ENCODE measurements at places on chromosomes 7 and 10.

GRCh38 chr7:136528329-136528728, 340.1 kb upstream of the CHRM2 start:
- DNase-seq: peak; percentile 35

- DNase-seq: no peak
These were observed 85.2 kb downstream of the RNLS start for GRCh38 chr10:88497913-88498312.

GRCh38 chr7:134710854-134711624, 64.4 kb downstream of the BPGM start:
- no peak for DNase-seq

DNA sequence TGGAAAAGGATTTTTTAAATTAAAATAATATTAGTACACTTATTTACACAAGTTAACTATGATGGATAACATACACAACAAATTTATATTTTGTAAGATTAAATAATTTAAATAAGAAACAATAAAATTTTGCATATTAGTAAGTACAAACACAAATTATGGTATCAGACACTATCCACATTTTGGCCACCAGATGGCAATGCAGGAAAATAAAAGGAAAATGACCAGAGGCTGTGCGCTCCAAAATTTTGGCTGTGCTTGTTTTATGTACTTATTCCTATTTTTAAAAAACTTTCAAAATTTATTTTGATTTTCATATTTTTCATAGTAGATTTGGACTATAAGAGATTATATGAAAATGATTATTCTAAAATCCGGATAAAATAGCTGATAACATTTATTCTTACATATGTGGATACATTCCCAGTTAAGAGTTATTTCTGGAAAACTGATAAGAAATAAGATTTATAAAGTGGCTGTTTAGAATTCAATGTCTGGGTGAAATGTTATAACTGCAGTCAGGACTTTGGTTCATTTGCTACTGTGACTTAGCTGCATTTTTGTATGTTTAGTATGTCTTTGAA, 274.7 kb upstream of the HGF start:
- peak; percentile 73 for DNase-seq

DNA sequence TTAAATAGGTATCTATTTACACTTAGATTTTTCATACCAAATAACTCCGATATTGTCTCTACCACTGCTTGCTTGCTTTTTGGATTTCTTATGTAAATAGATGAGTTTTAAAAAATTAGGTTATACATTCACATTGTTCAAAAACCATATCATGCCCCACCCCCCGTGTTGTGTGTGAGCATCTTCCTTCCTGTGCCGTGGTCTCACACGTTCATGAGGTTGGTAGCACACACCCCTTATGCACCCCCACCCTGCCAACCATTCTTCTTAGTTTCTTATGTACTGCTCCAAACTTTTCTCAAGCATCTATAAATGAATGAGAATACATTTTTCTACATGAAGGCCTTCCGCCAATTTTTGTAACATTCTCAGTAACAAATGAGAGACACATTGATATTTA, 115.6 kb downstream of the FANK1 start:
- no peak for DNase-seq

GRCh38 chr10:43444323-43444722, 7.4 kb downstream of the ZNF487 start:
- no peak for DNase-seq

- no peak for DNase-seq
These were observed 163.3 kb upstream of the FEZF1 start for GRCh38 chr7:122467661-122468449.

DNA sequence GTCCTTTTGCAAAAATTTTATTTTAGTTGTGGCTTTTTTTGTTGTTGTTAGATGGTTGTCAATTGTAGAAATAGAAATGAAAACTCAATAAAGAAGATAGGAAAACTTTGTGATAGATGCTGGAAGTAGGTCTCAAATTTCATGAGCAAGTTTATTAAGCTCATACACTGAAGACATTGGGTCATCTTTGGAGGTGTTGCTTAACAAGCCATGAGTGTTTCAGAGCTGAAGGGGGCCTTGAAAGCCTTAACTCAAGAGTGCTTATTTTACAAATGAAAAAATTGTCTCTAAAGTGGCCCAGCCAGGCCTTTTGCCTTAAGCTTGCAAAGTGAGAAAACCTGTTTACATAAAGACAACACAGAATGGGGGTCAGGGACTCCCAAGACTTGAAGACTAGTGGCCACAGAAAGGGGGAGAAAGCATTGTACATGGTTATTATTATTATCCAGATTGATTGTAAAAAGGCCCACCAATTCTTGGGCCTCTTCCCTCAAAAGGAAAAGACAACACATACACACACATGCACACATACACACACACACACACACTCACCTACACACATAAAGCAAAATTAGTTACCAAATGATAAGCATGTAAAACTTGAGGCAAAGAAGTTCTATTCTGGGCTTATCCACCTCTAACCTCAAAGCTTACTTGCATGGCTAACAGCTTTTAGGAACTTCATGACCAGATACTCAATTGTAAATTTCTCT, 49.7 kb upstream of the GLCCI1 start:
- peak; percentile 40 for DNase-seq

GRCh38 chr7:131895541-131896164, 339.2 kb upstream of the PODXL start:
- peak; percentile 45 for DNase-seq

- DNase-seq: no peak
These were observed 32.4 kb upstream of the RNF32 start for GRCh38 chr7:156608173-156608478.

DNA sequence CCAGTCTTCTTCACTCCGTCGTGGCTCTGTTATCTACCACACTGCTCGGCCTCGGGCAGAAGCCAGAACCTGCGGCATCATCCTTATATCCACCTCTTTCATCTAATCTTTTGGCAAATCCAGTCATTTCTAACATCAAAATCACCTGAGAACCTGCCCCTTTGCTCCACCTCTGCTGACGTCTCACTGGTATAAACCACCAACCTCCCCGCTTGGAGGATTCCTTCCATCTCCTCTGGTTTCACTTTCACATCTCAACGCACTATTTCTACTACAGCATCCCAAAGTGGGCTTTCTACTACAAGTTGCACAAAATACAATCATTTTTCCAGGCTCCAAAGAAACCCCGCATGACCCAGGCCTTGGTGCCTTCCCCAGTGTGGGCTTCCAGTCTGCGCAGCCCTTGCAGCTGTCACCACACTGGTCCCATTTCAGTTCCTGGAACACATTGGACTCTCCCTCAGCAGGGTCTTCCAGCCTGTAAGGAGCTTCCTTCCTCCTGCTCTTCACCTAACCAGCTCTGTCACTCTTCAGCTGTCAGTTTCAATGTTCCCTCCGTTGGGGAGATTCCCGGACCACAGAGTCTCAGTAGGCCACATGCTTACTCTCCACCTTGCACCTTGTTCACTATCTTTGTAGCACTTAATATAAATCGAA, 85.0 kb downstream of the PRKCQ start:
- DNase-seq: no peak

GRCh38 chr7:106102387-106102966, 9.6 kb downstream of the SYPL1 start:
- peak; percentile 39 for DNase-seq

DNA sequence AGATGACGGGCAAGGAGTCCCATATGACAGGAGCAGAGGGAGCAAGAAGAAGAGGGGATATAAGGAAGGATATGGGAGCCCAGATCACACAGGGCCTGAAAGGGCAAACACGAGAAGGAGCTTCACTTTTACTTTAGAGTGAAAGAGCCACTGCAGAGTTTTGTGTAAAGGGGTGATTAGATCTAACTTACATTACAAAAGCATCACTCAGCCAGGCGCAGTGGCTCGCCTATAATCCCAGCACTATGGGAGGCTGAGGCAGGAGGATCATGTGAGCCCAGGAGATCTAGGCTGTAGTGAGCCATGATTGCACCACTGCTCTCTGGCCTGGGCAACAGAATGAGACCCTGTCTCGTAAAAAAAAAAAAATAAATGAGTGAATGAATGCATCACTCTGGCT, 91.1 kb downstream of the MPP7 start:
- DNase-seq: no peak

- DNase-seq: peak; percentile 73
These were observed 19.1 kb downstream of the ATOH7 start for GRCh38 chr10:68212721-68213352.

DNA sequence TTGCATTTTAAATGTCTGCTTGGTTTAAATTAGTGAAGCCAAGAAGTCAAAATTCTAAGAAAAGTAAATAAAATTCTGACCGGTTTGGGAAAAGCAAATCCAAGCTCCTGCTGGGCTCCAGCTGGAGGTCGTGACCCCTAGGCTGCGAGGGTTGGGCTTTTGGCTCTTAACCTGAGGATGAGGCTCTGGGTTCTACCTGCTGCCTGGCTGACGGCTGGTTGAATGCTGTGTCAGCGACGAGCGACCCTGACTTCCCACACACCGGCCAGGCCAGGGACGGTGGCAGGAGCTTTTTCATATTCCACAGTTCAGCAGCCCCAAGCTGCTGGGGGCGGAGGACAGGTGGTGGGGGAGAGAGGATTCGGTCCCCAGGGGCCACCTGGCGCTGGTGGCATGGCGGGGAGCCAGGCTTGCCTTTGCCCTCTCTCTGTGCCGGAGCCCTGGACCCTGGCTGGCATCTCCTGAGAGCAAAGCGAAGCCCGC, 843 bp upstream of the PLPP4 start:
- no peak for DNase-seq

DNA sequence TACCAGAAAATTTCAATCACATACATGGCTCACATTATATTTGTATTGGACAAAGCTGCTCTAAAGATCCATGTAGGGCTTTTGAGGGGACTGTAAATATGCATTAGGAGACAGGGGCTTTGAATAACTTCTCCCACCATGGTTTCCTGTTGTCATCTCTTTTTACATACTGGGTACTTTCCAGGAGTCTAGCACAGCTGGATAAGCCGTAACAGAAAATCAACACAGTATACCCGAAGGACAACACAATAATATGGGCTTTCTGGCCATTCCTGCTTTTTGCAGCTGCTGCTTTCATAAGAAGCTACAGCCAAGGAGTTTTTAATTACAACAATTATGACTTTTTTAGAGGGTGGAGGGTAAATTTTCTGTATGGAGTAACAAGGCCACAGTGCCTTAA, 63.4 kb upstream of the SRPK2 start:
- DNase-seq: peak; percentile 37

GRCh38 chr10:62903828-62904227, 87.7 kb upstream of the EGR2 start:
- DNase-seq: peak; percentile 6

GRCh38 chr7:44976040-44976745, 2.6 kb downstream of the MYO1G start:
- no peak for DNase-seq

- DNase-seq: peak; percentile 43
These were observed 3.8 kb upstream of the ADAMTS14 start for GRCh38 chr10:70668454-70668970.

DNA sequence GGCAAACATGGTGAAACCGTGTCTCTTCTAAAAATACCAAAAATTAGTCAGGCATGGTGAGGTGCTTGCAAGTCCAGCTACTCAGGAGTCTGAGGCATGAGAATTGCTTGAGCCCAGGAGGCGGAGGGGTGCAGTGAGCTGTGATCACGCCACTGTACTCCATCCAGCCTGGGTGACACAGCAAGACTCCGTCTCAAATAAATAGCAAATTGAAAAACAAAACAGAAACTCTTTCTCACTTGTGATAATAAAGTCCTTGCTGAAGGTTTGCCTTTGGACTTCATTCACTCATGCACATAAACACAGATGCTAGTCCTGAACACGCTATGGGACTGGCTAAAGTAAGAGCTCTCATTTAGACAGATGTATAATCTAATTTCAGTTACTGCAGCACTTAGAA, 37.6 kb downstream of the ANK3 start:
- DNase-seq: no peak

DNA sequence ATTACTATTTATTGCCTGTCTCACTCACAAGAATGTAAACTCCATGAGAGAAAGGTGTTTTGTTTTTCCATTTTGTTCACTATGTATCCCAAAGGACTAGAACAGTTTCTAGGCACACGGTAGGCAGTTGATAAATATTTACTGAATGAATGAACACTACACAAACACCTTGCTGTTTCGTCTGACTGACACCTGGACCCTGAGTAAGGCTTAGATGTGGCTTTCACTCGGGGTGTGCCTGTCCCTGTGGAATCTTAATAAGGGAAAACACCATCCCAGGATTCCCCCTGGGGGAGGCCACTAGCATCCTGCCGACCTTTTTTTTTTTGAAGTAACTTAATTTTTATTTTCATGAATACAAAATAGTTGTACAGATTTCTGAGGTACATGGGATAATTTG, 66.6 kb upstream of the STEAP1B start:
- no peak for DNase-seq

DNA sequence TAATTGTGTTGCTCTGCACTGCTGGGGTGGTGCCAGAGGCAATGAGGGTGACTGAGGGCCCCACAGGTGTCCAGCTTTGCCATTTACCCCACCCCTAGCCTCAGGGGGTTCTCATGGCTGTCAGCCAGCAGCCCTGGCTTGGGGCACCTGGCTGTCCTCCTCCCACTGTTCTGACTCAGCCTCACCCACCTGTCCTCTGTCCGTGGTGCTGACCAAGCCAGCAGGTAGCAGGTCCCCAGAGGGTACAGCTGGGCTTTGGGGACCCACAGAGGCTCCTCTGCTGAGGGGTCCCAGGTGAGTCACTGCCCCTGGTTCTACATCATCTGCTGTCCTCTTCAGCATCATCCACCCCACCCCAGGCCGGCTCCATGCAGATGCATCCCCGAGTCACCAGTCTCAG, 32.2 kb upstream of the ZNF716 start:
- no peak for DNase-seq

- no peak for DNase-seq
These were observed 31.6 kb downstream of the TLX1 start for GRCh38 chr10:101162677-101163076.

- DNase-seq: no peak
These were observed 137.8 kb downstream of the GATA3 start for GRCh38 chr10:8192301-8192700.

DNA sequence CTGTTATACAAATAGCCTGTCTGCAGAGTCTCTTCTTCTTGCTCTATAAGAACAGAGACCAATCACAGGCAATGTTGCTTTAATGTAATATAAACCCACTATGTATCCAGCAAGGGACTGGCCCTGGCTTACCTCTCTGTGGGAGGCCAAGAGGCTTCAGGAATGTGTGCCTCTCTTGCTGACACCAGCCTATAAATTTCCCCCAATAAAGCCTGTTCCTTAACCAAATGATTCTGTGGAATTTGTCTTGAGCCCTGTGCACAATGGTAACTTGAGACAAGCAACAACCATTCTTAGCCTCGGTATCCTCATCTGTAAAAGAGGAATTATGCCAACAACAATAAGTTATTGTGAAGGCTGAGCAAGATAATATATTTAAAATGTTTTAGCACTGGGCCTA, 563.7 kb downstream of the GRM8 start:
- DNase-seq: peak; percentile 82

- DNase-seq: peak; percentile 22
These were observed 29.3 kb upstream of the KCNK18 start for GRCh38 chr10:117167789-117168674.
